ENCODE measurements at places on chromosomes 12 and 14.

- no peak for DNase-seq
Observed at GRCh38 chr14:56324856-56325699, 206.9 kb downstream of the PELI2 start.

- no peak for DNase-seq
Observed at GRCh38 chr12:125070112-125070511, 4.9 kb downstream of the AACS start.

DNA sequence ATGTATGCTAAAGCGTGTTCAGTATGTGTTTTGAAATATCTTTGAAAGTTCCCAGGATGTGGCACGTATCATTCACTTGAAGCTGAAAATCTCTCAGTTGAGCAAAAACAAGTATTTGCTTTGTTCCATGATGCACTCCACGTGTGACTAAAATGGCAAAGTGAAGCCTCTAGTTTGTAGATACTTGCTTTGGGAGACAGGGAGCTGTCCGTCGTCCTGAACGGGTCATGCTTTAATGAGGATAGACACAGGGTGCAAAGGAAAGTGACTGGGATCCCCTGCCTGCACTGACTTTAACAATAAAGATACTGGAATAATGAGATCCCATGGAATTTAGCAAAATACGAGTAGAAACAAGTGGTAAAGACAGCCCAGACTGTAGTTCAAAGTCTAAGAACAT is 991.4 kb downstream of the NRXN3 start:
- DNase-seq: peak; percentile 4

GRCh38 chr14:67529947-67530935 is 2.8 kb upstream of the PLEKHH1 start:
- DNase-seq: no peak

DNA sequence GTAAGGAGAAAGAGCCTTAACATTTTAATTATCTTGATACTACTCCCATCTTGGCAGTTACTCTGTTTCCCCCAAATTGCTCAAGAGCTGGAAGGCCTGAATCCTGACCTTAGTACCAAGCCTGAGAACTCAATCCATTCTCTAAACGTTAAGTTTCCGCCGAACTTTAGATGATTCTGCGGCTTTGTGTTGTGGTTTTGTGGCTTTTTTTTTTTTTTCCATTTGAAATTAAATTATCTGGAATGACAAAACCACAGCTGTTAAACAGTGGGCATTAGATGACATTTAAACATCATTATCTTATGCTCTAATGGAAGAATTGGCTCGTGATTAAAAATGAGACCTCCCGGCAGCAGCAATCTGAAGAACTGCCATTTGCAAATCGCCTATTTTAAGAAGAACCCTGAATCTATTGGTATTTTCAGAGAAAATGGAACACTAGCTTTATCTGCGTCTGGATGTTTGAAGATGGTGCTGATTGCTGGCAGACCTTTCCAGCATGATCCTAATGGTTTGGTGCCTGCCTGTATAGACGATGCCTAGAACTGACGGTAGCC is 38.4 kb downstream of the TMEM132C start:
- DNase-seq: no peak

- no peak for DNase-seq
Observed at GRCh38 chr12:116148844-116149243, 128.6 kb downstream of the MED13L start.

DNA sequence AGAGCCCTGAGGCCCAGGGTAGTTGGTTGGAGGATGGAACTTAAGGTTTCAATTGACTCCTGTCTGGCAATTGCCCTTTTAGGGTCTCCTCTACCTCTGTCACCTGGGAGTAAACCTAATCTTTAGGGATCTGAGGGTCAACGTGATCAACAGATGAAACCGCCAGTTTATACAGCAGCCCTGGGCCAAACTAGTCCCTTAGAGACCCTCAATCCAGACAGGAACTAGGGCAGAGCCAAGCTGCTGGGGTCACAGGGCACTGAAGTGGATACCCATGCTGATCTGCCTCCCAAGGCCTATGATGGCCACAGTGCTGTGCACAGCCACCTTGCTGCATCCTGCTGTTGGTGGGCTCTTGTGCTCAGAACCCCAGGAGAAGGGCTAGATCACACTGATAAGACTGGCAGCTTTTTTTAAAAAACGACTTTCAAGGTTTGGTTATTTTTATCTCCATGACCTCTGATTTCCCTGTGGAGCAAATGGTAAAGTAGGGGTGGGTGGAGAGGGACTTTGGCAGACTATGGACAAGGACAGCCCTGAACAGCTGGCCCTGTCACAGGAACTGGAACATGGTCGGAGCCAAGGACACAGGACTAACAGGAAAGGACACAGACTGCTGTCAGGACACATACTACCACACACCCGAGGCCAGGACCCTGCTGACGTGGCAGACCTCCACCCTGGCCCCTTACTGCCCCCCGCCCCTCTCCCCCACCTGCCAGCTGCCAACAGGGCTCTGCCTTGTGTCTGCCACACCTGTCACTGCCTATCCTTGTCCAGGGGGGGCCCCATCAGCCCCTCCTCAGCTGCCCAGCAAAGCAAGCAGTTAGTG is 474 bp downstream of the FITM1 start:
- DNase-seq: no peak

- no peak for DNase-seq
Observed at GRCh38 chr14:22433069-22433468, 156.0 kb downstream of the DAD1 start.

DNA sequence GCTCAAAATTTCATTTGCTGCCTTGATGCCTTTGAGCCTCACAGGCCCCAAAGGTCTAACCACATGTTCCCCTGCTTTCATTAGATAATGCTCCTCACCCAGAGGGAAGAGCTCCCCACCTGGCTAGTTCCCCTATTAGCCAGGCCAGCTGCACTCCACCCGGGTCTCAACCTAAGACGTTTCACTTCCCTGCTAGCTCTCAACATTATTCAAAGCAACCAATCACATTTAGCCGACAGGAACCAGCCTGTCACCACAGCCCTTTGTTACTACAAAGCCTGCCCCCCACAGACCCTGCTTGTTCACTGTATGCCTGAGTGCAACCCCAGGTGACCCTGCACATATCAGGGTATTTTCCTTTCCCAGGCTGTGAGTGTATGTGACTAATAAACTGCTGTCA is 78.6 kb downstream of the SLC15A5 start:
- DNase-seq: no peak

DNA sequence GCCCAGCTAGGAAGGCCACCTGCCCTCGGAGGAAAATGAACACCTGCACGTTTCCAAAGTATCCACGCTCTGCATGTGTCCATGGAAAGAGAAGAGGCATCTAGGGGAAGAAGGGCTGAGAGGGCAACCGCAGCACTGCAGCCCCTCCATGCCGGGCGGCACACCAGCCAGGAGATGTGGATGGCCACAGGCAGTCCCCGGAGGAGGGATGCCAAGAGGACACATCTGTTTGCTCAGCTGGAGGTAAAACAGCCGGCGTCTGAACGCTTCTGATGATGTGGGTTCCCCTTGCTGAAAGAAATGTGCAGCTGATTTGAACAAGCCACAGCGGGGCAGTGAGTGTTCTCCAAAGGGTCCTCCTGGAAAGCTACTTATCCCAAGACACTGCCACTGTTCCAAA is 34.0 kb downstream of the CHGA start:
- no peak for DNase-seq

- peak; percentile 26 for DNase-seq
Observed at GRCh38 chr12:10409392-10409791, at the start of gene KLRC4. TSS of gene KLRC4 (minus strand) at chr12:10409757. CDS start at chr12:10409575, 182 bp downstream.

GRCh38 chr14:36111822-36112583 is 64.5 kb downstream of the PTCSC3 start:
- no peak for DNase-seq

DNA sequence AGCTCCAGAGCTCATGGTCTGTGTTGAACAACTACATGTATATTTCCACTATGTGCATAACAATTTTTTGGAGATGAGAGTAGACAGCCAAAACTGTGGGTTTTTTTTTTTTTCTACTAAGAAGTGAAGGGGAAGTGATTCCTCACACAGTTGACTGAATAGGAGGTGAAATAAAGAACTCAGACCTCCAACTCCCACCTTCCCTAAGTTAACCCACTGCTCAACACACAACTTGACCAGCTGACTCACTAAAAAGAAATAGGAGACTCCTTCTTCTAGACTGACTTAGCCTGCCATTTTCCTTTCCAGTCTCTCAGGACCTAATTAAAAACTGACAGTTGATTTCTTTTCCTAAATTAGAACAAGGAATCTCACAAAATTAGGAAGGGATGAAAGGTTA is 1.7 kb downstream of the M6PR start:
- peak; percentile 8 for DNase-seq

DNA sequence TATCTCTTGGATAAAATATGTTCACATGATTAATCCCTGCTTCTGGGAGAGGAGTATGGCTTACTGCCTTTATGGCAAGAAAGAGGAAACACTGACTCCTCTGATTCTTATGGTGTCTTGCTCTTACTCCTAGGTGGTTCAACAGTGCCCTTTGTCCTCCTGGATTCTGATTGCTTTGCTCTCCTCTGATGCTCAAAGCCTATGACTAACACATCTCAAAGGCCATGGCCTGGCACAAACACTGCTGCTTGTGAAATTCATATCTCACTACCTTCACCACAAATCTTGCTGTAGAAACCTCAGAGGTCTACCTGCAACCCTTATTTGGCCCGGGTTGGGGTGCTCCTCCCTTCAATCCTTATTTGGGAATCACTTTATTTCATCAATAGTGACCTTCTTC is 217.2 kb downstream of the C12orf50 start:
- peak; percentile 41 for DNase-seq

- no peak for DNase-seq
Observed at GRCh38 chr12:95074766-95075165, 1.3 kb upstream of the NR2C1 start.

DNA sequence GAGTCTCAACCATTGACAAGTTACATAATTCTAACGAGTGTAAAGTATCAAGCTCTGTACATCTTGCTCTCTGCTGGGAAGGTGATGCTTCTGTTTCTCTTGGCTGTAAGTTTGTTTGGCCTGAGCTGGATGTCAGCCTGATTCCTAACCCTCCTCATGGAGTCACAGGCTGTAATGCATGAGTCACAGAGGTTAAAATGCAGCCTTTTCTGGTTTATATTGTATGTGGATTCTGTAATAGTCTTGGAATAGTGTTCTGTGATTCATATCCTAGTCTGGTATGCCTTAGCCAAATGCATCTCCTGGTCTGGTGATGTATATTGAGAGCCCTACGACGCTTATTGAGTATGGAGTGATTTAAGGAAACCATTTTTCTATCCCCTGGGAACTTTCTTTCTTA is 104.5 kb upstream of the FRMD6 start:
- peak; percentile 100 for DNase-seq

- no peak for DNase-seq
Observed at GRCh38 chr14:104843006-104843405, 22.1 kb upstream of the CEP170B start.

Data from ELR (cell line).